ENCODE measurements at places on chromosomes 16 and 17.
A peak's percentile ranks its signal among the peaks of the same experiment; 100 is the strongest.

- DNase-seq = no peak
Measured at GRCh38 chr17:51992864-51993416, 165.6 kb downstream of the CA10 start.

- peak; percentile 43 for DNase-seq
Measured at GRCh38 chr16:30040221-30040620, 9.2 kb upstream of the TLCD3B start.

- DNase-seq = peak; percentile 97
Measured at GRCh38 chr16:90077240-90077756, at the start of gene PRDM7. Gene PRDM7 (minus strand): TSS chr16:90077331. CDS start chr16:90075910, 1,421 bp downstream.

DNA sequence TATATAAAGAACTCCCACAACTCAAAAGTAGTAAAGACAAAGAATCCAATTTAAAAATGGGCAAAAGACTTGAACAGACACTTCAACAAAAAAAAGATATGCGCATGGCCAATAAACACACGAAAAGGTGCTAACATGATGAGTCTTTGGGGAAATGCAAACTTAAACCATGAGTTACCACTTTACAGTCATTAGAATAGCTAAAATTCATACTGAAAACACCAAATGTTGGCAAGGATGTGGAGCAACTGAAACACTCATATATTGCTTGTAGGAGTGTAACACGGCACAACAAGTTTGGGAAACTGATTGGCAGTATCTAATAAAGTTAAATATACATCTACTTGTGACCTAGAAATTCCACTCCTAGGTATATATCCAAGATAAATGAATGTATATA lies 3.0 kb upstream of the PIK3R5 start:
- DNase-seq = no peak

DNA sequence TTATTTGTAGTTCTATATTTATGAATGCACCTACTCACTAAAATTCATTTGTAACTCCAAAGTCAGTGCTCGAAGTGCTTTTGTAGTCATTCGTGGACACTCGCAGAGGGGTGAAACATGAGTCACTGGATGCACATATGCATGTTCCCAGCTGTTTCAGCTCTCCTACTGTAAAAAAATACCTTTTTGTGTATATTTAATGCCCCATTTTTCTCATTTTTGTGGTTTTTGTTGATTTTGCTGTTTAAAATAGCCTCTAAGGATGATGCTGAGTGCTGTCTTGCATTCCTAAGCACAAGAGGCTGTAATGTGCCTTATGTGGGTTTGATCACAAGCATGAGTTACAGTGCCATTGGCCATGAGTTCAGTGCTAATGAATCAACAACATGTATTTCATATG lies 30.6 kb downstream of the CENPV start:
- DNase-seq = no peak

GRCh38 chr16:47067203-47067602 lies 76.5 kb downstream of the NETO2 start:
- no peak for DNase-seq

DNA sequence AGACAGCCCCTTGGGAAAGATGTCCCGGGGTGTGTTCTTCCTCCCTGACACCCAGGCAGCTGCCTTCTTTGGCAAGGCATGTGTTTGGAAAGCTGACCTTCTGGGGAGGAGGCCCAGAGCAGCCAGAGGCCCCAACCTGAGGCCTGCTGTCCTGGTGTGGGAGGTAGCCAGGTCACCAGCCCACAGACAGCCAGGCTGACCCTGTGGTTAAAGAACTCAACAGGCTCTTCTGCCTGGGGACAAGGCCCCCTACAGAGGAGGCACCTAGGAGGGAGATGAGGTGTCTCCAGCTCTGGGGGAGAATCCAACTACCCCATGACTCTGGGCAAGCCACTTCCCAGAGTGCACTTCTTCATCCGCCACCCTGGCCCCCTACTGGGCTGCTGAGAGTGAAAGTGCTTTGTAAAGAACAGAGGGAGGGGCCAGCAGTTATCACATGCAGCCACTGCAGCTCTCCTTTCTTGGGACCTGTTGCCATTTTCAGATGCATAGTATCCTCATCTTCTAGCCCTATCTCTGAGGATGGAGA lies 13.1 kb upstream of the SREBF1 start:
- DNase-seq = peak; percentile 22

DNA sequence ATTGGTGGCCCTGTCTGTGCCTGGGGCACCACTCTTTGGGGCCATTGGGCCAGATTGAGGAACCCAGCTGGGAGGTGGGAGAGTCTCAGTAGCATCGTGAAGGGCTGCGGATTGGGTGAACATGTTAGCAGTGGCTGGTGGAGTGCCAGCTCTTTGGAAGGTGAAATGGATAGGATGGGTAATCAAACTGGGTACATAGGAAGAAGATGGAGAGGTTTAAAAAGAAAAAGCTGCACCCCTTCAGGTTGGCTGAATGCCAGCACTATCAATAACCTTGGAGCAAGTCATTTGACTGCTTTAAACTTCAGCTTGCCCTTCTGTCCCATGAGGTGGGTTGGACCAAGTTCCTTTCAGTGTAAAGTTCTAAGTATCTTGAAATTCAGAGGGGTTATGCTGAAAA lies 95.0 kb downstream of the RPTOR start:
- DNase-seq = no peak

DNA sequence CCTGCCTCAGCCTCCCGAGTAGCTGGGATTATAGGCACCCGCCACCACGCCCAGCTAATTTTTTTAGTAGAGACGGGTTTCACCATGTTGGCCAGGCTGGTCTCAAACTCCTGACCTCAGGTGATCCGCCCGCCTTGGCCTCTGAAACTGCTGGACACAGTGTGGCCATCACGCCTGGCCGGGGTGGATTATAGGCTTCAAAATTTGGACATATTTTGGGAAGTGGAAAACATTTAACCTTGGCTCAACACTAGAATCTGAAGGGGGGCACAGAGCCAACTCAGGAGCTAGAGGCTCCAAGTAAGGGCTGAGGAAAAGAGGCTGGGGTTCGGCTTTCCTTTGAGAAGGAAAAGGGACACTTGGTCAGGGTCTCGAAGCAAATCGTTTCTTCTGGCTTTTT lies 2.2 kb upstream of the CDK5R1 start:
- no peak for DNase-seq

DNA sequence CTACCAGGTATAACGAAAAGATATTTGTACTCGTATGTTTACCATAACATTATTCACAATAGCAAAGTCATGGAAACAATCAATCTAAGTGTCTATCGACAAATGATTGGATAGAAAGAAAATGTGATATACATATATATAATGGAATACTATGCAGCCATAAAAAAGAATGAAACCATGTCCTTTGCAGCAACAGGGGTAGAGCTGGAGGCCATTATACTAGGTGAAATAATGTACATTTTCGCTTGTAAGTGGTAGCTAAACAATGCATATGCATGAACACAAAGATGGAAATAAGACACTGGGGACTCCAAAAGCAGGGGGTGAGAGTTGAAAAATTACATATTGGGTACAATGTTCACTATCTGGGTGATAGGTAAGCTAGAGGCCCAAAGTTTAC lies 124.0 kb downstream of the MYO1D start:
- no peak for DNase-seq

- DNase-seq = no peak
Measured at GRCh38 chr16:57938936-57939871, 31.7 kb downstream of the CNGB1 start.

DNA sequence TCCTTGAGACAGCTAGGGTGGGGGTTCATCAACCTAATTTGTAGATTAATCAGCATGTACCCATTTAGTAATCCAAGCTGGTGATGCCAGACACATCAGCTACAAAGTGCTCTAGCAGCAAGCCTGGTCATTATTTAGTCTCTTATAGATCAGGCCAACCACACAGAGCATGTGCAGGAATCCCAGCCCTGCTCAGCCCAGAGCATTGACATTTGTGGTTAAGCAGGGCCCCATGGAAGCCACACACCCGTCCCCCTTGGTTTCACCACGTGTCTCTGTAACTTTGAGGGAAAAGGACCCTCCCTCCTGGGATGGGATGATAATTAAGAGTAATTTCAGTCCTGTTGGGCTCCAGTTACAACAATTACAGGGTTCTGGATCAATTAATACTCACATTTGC lies 268.8 kb upstream of the RPL38 start:
- no peak for DNase-seq

DNA sequence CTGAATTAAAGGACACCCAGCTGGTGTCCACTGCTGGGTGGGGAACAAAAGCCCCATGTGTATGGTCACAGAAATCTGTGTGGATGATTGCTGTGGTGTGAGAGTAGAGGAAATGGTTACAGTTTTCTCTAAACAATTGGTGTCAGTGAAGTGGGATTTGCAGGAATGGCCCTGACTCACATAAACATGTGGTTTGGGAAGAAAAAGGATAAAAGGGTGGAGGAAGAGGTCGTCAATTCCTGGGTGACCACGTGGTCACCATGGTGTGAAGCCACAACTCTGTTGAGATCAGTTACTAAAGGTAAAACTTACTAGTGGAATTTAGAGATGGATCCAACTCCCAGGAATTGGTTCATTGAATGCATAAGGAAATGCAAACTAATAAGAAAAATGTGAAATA lies 3.6 kb upstream of the TUBG2 start:
- DNase-seq = no peak

DNA sequence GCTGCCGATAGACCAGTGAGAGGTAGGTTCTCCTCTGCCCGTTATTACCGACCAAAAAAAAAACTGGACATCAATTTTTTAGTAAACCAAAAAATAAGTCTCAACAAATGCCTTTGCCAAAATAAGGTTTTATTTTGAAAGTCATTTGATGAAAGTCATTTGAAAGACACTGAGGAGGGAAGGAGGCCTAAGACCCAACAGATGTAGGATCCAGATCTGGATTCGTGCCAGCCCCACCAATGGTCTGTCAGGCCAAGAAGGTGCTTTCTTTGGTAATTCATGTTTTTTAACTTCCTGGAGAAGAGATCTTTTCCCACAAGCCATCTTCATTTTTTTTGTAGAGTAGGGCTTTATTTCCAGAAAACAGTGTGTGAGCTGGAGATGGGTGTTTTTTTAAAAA lies 18.1 kb downstream of the NTAN1 start:
- DNase-seq = no peak

DNA sequence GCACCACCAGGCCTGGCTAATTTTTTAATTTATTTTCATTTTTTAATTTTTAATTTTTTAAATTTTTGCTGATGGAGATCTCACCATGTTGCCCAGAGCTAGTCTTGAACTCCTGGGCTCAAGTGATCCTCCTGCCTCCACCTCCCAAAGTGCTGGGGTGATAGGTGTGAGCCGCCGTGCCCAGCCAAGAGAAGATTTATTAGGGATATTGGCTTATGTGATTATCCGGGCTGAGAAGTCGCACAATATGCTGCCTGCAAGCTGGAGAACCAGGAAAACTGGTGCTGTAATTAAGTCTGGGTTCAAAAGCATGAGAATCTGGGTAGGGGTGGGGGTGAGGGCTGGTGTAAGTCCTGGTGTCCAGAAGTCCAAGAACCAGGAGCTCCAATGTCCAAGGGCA lies 2.5 kb upstream of the C16orf90 start:
- DNase-seq = no peak

DNA sequence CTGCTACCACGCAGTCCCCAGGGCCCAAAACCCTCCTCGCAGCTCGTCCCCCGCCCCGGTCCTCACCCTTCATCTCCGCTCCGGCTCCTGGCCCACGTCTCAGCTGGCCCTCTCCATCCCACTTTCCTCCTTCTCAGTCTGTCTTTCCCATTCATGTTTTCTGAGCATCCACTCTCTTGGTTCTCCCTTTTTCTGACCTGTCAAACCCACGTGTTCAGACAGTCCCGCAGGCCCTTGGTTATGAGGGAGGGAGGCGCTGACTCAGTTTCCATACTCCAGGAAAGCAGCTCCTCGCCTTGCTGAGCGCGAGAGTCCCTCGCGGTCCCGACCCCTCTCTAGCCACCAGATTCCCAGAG lies 392 bp upstream of the HID1 start:
- DNase-seq = no peak

GRCh38 chr17:82569621-82570020 lies 50.1 kb downstream of the FOXK2 start:
- no peak for DNase-seq

DNA sequence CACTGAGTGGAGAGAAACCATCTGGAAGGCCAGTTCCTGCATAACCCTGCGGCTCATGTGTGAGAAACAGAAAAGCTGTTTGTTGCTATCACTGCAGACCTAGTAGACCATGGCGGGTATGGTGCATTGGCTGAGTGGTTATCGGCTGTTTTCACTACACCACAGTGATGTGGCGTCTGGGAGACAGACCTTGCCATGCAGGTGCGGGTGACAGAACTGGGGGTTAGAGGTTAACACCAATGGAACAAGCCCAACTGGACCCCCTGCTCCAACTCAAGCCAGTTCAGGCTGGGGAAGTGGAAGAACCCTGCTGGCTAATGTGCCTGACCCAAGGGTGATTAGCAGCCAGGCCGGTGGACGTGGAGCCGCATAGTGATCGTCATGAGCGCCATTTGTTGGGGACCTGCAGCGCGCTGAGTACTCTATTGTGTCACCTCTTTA lies 91.9 kb downstream of the IRF8 start:
- no peak for DNase-seq

GRCh38 chr17:47727704-47728036 lies 5.4 kb upstream of the TBX21 start:
- DNase-seq = no peak

DNA sequence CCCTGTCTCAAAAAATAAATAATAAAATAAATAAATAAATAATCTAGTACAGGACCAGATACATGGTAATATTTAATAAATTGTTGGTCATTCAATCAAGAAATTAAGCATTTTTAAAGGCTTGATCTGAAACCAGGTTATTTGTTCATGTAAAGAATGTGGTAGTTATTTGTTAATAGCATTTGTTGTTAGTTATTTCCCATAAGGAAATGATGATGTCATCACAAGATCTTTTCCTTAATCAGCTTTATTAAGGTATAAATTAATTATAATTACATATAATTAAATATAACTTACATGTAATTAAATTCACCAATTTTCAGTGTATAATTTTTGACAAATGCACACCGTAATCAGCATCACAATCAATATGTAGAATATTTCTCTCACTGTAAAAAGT lies 19.5 kb upstream of the DHX40 start:
- no peak for DNase-seq

GRCh38 chr16:51449441-51449840 lies 298.4 kb upstream of the SALL1 start:
- DNase-seq = no peak

- no peak for DNase-seq
Measured at GRCh38 chr17:44916781-44917241, 1.5 kb upstream of the GFAP start.

- DNase-seq = no peak
Measured at GRCh38 chr17:12320286-12320685, 299.6 kb downstream of the MAP2K4 start.

DNA sequence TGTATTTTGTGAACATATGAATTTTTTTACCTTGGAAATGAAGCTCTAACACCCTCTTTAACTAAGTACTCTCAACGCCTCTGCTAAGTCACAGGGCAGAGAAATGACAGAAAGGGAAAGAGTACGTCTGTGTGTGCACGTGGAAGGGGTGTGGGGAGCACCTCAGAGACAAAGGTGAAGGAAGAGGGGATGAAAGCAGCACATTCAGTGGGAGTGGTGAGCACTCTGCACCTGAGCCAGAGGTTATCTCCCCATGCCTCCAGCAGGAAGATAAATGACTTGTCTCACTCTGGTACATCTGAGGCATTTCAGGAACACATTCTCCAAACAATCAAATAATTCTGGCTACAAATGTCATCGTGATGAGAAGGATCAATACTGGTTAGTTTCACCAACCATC lies 15.0 kb downstream of the GNA13 start:
- DNase-seq = no peak

GRCh38 chr16:89000207-89000959 lies 23.4 kb upstream of the CBFA2T3 start:
- no peak for DNase-seq

- peak; percentile 71 for DNase-seq
Measured at GRCh38 chr17:66481271-66481670, 178.9 kb downstream of the PRKCA start.

All from Kasumi-1 (cell line).